ENCODE measurements at places on chromosomes 13 and 19. TPM values are rescaled to one million over a fixed set of nuclear protein-coding genes. Genes with fewer than 3 reads are reported as not detected.

GPC5 gene
- 0.40 TPM for total RNA-seq

KLC3 gene
- total RNA-seq: not detected

IGFL2 gene
- not detected for total RNA-seq

RAB8A gene
- total RNA-seq: 90.5 TPM

ZNF382 gene
- 7.5 TPM for total RNA-seq

BLOC1S3 gene
- total RNA-seq: 6.5 TPM

DEDD2 gene
- total RNA-seq: 26.0 TPM

CGB3 gene
- total RNA-seq: not detected
